ENCODE measurements at places on chromosomes 1 and 21. TPM values are rescaled to one million over a fixed set of nuclear protein-coding genes. Genes with fewer than 3 reads are reported as not detected.

The UBL4B gene
- total RNA-seq, result not detected

The KCNJ9 gene
- total RNA-seq, result not detected

The WRAP73 gene
- total RNA-seq, result 19.9 TPM

The SASS6 gene
- total RNA-seq, result 2.1 TPM

The FCRL4 gene
- not detected for total RNA-seq

The RIMS3 gene
- 0.44 TPM for total RNA-seq

All from uterine smooth muscle cell (primary cell).